Heart right ventricle (tissue), 16 donors: ENCODE measurements at places on chromosomes 2 and 18. TPM values are rescaled to one million over a fixed set of nuclear protein-coding genes. Genes with fewer than 3 reads are reported as not detected.

Gene CDH7
- total RNA-seq, result not detected

Gene TUBB8B
- not detected for total RNA-seq

Gene CNTNAP5
- total RNA-seq, result 0.04 TPM

Gene GALNT5
- total RNA-seq, result 0.74 TPM

Gene SCRN3
- 35.6 TPM for total RNA-seq

DNA sequence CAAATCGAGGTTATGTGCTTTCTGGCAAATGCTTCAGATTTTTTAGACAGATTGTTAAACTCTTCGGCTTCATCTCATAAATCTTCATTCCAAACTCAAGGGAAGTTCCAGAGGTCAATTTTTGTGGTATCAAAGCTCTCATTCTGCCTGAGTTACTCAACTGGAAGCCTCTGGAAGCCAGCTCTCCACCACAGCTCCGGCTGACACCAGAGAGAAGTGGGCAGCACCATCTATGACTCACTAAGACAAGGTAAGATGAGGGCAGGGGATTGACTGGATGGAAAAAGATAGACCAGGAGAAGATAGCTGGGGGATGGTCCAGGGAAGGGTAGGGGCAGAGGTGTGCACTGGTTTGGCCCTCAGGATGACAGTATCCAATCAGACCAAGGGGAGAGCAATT lies 137.3 kb upstream of the HNRNPA3 start:
- no peaks in the 10 kb centered on the region for H3K36me3 ChIP-seq
- H3K4me3 ChIP-seq, result no peak overlapping the region
- H3K4me1 ChIP-seq, result no peaks in the 10 kb centered on the region
- no peak overlapping the region for H3K27ac ChIP-seq
- H3K27me3 ChIP-seq, result peaks cover 6% of the 10 kb centered on the region

DNA sequence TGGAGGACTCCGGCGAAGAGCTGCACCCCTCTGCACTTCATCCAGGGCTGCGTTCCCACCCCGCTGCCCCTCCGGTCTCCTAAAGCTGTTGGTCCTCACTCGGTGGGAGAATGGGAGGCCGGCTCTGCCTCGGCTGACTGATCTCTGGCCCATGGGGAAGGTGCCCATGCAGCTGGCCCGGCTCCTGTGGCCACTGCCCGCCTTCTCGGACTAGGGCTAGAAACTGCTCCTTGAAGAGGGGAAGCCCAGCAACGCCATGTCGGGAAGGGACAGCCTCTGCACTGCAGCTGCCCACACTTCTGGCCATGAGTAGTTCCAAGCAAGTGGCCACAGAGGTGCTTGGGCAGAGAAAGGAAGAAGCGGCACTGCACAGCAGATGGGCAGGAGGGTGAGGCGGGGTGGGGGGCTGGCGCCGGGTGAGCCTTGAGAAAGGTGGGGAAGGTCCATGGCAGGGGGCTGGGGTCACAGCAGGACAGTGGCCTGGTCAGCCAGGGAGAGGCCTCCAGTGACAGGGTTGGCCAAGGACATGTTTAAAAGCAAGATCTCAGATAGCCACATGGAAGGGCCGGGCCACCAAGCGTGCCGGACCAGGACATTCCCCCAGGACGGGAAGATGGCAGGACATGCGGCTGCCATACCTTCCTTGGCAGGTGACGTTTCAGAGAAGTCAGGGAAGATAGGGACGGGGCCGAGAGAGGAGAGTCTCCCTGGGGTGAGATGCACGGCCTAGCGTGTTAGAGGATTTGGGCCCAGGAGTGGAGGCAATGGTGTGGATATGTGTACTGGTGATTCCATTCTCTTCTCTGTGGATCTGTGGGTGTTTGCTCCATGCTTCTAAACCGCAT lies 158.8 kb upstream of the HDAC4 start:
- H3K4me3 ChIP-seq, result no peak overlapping the region
- peaks cover 44% of the 10 kb centered on the region for H3K27me3 ChIP-seq
- H3K4me1 ChIP-seq, result no peaks in the 10 kb centered on the region
- H3K27ac ChIP-seq, result no peak overlapping the region

- DNase-seq, result no peak
- H3K4me3 ChIP-seq, result no peak overlapping the region
- H3K27ac ChIP-seq, result no peak overlapping the region
- no peaks in the 10 kb centered on the region for H3K27me3 ChIP-seq
These were observed 93.6 kb downstream of the SH3BP4 start for GRCh38 chr2:235045336-235045972.
